Stimulated activated CD4-positive, alpha-beta T cell treated with anti-CD3 and anti-CD28 coated beads, Interleukin-1b, Interleukin-23, amount 100 ng/mL, for 24 hours (primary cell): ENCODE measurements at places on chromosomes 11 and 22.
A peak's percentile ranks its signal among the peaks of the same experiment; 100 is the strongest.

- no peak for DNase-seq
Observed at GRCh38 chr11:104836691-104837090, 61.6 kb downstream of the CASP12 start.

DNA sequence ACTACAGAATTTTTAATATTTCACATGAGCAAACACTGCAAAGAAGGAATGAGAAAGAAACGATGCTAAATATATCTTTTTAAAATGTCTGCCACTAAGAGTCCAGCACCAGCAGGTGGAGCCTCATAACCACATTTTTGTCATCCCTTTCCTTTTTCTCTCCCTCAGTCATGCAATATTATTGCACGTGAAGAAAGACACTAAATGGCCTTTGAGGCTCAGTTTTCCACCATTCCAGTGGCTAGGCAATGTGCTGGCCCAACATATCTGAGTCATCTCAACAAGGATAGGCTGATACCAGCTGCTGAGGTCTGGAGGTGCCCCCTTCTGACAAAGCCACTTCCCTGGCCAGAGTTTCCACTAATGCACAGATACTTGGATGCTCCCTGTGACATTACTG lies 1.8 kb downstream of the ALKBH8 start:
- no peak for DNase-seq

- DNase-seq, result no peak
Observed at GRCh38 chr11:93033093-93033492, 63.6 kb downstream of the MTNR1B start.

GRCh38 chr22:47631571-47632102 lies 869.2 kb downstream of the TBC1D22A start:
- DNase-seq, result no peak

GRCh38 chr22:30291058-30291892 lies 2.0 kb upstream of the CASTOR1 start:
- no peak for DNase-seq

DNA sequence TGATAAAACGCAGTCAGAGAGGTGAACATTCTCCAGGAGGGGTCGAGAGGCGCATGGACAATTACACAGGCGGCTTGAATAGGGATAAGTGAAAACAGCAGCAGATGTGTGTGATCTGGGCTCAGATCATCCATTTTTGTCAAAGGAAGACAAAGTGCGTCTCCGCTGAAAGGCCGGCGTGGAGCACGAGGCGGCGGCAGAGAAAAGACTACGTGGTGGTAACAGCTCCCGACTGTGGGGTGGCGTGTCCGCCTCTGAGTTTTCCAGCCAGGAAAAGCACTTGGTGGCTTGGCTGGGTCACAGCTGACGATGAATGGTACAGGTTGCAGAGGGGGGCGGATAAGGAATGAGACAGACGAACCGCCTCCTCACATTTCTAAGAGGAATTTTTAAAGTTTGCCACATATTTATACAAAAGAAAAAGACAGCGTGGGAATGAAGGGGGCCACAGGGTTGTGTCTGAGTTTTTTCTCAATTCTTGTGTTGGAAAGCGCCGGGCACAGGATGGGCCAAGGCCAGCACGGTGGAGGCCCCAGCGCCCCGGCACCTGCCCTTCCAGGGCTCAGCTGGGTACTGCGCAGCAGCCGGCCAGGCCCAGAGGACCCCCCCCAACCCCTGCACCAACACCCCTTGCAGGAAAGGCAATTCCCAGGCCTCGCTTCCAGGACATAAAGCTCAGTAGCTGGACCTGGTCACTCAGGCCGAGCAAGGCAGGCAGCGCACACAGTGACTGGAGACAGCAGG lies 80.4 kb downstream of the TRMU start:
- DNase-seq, result no peak

DNA sequence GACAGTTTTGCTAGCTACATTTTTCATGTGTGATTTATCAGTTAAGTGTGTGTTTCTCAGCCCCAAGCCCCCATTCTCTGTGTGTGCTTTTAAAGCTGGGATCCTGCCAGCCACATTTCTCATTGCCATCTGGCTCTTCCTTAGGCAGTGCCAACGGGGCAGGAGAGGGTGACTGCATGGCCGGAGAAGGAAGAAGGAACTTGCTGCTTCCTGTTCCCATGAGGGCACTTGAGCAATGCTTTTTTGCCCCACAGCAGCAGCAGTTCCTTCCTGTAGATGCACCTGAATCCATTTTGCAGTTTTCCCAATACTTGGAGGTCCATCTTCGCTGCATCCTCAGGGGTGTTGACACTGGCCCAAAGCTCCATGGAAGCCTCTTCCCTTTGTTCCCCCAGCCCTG lies 37.5 kb downstream of the TNRC6B start:
- DNase-seq, result no peak

DNA sequence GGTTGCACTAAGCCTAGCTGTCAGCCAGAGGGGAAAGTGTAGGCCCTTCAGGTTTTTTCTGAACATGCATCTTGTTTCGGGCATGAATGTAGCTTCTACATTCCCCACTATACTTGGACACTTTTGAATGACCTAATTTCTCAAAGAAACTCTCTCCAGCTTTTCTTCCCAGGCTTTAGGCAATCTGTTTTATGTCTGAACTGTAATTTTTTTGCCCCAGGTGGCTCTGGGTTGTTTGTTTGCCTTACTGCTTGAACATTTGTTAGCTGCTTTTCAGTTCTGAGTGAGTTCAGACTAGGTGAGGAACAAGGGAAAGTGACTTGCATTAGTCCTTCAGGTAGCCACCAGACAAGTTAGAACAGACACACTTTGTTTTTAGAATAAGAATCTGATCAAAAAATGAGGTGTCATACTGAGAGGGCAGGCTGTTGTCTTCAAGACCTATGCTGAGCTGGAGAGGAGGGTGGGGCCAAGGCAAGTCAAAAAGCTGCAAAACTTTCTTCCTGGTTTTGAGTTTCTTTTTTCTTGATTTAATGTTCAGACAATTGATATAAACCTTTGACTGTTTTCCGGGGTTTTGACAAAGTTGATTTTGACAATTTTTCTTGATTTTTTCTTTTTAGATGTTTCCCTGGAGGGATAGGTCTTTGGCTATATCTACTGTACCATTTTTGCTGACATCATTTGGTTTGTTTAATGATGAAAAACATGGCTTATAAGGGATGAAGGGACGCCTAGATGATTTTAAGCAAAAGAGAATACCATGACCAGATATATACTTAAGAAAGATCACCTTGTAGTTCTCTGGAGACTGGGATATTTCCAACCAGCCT lies 182.8 kb downstream of the WNT11 start:
- DNase-seq, result no peak

GRCh38 chr22:43136255-43136654 lies 6.9 kb downstream of the MCAT start:
- DNase-seq, result no peak

DNA sequence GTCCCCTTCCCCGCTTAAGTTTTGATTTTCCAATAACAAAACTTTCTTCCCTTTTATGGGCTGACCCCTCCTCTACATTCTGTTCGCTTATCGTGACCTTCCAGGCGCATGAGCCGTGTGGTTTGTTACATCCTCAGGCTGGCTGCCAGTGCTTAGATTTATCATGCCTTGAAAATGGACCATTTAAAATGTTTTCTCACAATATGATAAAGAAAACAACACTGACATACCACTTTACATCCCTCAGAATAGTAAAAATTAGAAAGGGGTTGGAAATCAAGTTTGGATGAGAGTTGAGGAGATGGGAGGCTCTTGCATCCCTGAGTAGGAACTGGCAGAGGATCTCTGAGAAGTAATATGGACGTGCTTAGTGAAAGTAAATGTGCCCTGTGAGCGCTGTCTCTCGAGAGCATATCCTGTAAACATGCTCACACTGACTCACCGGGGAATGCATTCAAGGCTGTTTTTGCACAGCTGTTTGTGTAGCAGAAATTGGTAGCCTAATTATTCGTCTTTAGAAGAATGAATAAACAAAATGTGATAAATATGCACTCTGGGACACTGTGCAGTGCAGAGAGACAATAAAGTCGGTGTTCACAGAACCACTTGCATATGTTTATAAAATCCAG lies 17.1 kb upstream of the TOLLIP start:
- DNase-seq, result no peak

DNA sequence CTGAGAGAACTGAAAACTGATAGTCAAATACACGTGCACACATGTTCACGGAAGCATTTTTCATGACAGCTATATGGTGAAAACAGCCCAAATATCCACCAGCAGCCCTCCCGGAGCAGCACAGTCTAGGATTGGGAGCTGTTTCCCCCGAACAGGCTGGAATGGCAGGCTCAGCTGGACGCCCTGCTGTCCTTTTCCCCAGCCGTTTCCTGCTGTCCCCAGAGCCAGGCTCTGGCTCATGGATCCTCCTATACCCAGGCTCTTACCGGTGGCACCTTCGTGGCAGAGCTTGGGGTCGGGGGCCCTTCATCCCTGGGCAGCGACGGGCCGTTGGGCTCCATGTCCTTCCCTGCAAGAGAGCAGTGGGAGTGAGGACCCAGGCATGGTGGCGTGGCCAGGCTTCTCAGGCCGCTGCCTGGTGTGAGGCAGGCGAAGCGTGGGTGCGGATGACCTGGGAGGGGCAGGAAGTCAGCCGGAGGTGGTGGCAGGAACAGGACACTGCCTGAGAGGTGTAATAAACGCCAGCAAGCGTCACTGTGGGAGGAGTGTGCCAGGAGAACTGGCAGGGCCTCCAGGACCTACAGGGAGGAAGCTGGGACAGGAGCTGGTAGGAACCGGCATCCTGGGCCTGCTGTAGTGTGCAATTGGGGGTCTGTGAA lies 38.8 kb downstream of the OSBPL5 start:
- DNase-seq, result no peak

GRCh38 chr22:36320553-36320952 lies 67.2 kb downstream of the MYH9 start:
- DNase-seq, result no peak

DNA sequence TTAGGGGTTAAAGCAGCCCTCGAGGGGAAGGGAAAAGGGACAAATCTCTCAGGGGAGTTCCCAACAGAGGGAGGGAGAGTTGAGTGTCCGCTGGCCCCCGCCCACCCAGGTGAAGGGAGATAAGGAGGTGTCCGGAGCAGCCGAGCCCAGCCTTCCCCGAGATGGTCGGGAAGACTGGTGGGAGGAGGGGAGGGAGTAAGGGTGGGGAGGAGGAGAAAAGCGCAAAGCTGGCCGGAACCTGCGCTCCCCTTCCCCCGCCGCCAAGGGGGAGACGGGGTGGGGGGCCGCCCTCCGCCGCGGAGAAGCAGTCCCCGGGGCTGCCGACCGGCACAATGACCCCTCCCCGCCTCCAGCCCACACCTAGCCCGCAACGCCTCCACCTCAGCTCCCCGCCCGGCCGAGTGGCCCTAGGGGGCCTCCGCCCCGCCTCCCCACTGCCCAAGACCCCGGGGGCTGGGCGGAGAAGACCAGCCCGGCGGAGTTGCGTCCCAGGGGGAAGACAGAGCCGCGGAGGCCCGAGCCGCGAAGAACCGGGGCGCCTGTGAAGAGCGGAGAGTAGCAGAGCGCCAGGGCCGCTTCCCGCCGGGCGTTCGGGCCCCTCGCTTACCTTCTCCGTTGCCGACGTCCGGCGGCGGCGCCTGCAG lies 479 bp downstream of the RSF1 start:
- no peak for DNase-seq

DNA sequence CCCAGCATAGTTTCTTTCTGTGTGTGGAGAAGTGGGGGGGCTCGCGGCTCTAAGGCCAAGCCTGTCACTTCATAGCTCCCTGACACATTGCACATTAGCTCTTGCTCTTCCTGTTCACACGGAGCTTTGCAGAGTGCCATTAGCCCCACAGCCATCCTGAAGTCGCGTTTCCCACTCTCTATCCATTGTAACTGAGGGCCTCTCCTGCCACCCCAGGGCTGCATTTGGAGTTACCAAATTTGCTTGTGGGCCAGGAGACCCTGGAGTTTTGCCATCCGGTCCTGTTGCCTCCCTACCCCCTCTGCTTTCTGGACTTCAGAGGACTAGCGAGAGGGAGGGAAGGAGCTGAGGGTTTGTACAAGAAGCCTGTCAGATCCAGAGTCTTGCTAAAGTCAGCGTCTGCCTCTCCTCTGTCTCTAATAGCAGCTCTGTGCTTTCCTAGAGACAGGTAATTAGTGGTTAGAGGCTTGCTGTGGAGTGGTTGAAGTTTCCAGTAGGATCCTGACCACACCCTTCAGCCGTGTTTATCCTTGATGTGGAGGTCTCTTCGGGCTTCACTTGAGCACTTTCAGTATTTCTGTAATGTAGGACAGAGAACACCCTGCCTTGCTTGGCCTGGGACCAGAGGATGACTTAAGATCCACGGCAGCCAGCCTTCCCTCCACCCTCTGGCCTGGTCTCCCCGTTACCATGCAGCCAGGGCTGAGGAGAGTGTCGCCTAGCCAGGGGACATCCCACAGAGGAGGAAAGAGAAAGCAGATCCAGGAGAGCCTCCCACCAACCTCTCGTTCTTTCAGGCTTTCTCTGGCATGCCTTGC lies 14.1 kb downstream of the DCPS start:
- no peak for DNase-seq

- DNase-seq, result peak; percentile 93
Observed at GRCh38 chr11:128422576-128423370, 164.6 kb downstream of the ETS1 start.

- DNase-seq, result peak; percentile 27
Observed at GRCh38 chr22:31561238-31561887, 65.0 kb downstream of the SFI1 start.

DNA sequence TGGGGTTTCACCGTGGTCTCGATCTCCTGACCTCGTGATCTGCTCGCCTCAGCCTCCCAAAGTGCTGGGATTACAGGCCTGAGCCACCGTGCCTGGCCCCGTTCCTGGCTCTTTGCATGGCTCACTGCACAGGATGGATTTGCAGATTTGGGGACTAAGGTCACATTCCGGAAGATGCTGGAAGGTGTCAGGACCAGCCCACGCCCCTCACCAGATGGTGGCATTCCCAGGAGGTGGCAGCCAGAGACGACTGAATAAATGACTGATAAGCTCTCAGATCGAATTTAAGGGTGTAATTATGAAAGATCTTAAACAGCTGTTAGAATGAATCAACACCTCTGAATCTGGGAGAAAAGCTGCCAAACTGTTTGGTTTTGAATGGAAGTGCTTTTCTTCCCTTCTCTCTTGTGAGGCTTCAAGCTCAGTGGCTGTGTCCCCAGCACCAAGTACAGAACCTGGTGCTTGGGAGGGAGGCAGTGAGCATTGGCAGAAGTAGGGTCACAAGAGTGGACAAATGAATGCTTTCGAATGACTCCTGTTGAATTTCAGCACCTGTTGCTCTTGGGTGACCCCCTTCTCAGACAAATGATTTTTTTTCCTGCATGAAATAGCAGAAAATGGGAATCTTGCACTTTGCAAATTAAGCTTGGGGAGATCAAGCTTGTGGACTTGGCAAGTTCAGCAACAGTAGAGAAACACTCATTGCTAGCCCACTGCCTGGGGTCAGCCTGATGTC lies 69.6 kb downstream of the KIAA1671 start:
- no peak for DNase-seq

- no peak for DNase-seq
Observed at GRCh38 chr11:121291896-121292494, 576 bp upstream of the SC5D start.

DNA sequence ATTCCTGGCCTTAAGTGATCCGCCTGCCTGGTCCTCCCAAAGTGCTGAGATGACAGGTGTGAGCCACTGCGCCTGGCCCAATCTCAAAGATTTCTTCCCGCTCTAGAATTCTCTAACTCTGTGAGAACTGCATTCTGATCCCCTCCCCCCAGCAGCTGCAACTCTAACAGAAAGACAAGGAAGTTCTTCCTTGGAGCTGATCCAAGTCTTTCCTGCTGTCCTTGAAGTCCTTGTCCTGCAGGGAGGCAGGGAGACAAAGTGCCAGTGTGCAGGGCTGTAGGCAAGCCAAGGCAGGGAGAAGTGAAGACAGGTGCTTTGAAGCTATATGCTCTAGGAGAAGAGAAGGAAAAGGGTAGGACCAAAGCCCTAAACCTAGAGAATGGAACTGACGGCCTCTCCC lies 9.5 kb upstream of the GGA1 start:
- DNase-seq, result no peak

GRCh38 chr11:96430668-96431067 lies 40.9 kb downstream of the JRKL start:
- DNase-seq, result no peak
